ENCODE measurements at places on chromosomes 6 and 20. TPM values are rescaled to one million over a fixed set of nuclear protein-coding genes. Genes with fewer than 3 reads are reported as not detected.

The TRIM31 gene
- total RNA-seq = 1.7 TPM

The SNAP91 gene
- 0.46 TPM for total RNA-seq

The HLA-DQB1 gene
- total RNA-seq = not detected

The MAP7 gene
- 32.5 TPM for total RNA-seq

Measured in A549 treated with RU486 at 1 μM for 4 hours (cell line).